ENCODE measurements at places on chromosomes 5 and 9. TPM values are rescaled to one million over a fixed set of nuclear protein-coding genes. Genes with fewer than 3 reads are reported as not detected.

DNA sequence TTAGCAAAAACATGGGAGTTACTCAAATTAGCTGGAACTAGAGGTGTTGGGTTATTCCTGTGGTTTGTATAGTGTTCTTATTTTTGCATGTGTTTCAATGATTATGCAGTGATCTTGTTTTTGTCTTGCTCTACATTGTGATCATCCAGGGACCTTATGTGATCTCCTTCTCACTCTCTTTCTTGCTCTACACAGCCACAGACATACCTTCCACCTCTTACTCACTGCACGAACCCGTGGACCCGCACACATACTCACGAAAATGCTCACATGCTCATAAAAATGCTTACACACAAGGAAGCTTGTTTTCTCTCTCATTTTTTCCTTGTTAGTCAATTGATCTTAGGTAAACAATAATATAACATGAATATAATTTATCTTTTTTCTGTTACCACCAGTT is 187.1 kb downstream of the KDM4C start:
- no peak for DNase-seq

Gene MZB1
- polyA plus RNA-seq: 0.38 TPM

Gene GARIN3
- polyA plus RNA-seq: not detected

Gene NAIF1
- polyA plus RNA-seq: 9.6 TPM

DNA sequence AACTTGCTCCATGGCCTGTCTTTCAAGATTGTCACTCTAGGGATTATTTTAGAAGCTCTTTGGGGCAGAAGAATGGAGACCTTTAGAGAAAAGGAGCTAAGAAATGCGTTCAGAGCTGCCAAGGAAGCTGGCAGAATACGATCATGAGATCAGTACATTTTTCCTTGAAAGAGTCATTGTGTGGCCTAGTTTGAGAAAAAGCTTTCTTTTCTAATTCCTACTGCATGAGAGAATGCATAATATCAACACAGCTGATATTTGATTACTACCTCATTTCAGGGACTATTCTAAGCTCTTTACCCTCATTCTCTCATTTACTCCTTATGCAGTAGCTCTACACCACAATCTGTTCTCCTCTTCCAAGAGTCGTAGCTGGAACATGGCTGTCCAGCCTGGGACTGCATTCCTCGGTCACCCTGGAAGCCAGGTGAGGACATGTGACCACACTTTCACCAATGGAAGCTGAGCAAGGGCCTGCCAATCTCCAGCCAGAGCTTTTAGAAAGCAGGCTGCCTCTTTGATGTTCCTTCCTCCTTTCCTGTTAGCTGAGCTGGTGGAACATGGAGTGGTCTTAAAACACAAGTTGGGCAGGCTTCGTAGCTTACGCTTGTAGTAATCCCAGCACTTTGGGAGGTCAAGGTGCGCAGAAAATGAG is 99.3 kb upstream of the LHFPL2 start:
- no peak for DNase-seq

Gene PLPP7
- polyA plus RNA-seq: 2.5 TPM

Gene FRRS1L
- polyA plus RNA-seq: 2.2 TPM

DNA sequence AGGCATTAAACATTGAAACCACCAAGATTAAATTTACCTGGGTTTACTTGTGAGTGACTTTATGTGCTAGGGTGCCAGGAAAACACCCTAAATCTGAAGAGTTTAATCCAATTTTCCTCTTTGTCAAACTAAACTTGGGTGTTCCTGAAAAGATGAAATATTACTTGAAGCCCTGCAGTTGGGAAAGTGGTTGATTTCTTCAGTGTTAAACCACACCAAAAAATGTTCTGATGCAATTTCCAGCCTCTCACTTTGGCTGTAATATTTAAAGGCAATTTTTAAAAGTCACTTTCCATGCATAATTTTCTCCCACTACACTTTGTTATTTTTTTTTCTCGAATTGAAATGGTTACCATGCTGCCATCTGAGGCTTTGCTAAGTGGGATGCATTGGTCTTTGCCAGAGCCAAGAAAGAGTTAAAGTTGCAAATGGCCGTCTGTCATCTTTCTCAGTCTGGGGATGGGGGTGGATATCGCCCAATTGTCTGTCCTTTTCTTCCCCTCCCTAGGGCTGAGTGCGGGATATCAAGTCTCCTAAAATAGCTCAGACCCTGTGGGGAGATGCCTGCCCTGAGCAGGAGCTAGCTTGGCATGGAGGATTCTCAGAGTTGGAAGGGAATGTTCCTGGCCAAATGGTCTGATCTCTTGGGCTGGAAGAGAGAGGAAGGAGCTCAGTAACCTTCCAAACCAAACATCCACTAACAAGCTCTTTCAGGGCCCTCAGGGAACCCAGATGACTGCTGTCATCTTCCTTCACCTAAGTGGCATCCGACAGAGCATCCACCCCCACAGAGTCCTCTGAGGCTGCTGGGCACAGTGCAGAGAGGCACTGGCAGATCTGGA is 13.6 kb upstream of the SHB start:
- DNase-seq: no peak

DNA sequence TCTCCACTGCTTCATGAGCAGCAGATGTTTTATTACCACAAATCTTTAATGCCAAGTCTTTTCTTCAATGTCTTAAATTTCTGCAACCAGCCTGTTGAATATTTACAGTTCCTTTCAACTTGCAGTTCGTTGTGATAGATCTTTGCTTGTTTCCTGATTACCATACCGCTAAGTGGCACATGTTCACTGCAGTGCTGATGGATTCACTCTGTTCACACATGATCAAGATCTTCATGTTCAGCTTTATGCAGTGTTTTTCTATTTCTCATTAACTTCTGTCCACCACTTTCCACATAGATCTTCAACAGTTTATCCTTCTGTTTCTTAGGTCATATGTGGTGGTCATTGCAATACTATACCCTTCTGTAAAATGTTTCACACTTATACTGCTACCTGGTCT is 280.6 kb downstream of the EPB41L4A start:
- no peak for DNase-seq

DNA sequence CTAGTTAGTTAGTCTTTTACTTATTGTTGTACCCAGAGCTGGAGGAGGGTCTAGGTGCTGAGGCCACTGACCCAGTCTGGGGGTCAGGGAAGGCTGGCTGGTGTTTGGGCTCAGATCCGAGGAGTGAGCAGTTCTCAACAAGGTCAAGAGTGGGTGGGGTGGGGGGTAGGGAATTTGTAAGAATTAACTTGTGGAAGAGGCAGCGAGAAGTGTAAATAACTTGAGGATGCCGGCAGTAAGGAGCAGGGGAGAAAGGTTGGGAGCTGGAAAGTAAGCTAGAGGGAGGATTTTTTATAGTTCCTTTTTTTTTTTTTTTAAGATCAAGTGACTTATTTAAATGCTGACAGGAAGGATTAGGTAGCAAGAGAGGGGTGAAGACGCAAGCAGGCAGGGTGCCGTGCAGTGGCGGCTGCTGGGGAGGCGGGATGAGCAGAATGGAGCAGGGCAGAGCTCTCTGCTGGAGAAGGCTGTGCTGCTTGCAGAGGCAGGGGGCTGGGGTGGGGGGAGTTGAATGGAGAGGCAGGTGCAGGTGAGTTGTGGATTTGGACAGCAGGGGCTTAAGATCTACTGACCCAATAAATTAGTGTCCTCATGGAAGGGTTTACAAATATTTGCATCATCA is 35.3 kb upstream of the SMIM32 start:
- DNase-seq: no peak

Gene CCL28
- 2.1 TPM for polyA plus RNA-seq

Gene TNC
- 406 TPM for polyA plus RNA-seq

GRCh38 chr5:88245893-88246244 is 22.8 kb downstream of the TMEM161B start:
- DNase-seq: no peak

Gene POU5F2
- not detected for polyA plus RNA-seq

DNA sequence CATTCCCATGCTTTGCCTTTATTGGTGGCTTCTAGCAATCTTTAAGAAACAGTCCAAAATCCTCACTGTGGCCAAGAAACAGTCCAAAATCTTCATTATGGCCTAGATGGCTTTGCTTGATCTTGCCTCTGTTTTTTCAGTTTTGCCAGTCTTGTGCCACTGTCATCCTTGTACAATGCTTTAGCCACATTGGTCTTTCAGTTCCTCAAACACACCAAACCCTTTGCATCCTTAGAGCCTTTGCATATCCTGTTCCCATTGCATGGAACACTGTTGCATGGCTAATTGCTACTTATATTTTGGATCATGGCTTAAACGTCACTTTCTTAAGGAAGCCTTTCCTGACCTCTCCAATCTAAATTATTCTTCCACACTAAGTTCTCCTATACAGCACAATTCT is 22.1 kb downstream of the MRRF start:
- DNase-seq: no peak

DNA sequence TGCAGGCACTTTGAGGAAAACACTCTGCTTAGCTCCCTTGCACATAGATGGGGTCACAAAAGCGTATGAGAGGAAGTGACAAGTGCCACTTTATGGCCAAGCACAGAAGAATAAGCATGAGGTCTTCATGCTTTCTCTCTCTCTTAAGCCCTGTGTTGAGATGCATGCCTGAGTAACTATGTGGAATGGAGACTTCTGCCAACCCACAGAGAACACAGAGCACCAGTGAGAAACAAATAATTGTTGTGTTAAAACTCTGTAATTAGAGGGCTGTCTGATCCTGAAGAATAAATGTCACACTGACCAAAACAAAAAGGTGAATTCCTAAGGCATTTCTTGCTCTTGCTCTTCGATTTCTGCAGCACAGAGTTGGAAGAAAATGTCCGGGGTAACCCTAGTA is 488.5 kb downstream of the CTNND2 start:
- DNase-seq: no peak

Gene ARL14EPL
- polyA plus RNA-seq: not detected

Gene IL3
- not detected for polyA plus RNA-seq

Gene FAM163B
- not detected for polyA plus RNA-seq

- peak; percentile 27 for DNase-seq
Measured at GRCh38 chr5:109455598-109456096, 45.9 kb upstream of the PJA2 start.

- DNase-seq: no peak
Measured at GRCh38 chr5:3531320-3531986, 64.2 kb upstream of the IRX1 start.

- no peak for DNase-seq
Measured at GRCh38 chr5:39080597-39081204, 6.5 kb upstream of the RICTOR start.

DNA sequence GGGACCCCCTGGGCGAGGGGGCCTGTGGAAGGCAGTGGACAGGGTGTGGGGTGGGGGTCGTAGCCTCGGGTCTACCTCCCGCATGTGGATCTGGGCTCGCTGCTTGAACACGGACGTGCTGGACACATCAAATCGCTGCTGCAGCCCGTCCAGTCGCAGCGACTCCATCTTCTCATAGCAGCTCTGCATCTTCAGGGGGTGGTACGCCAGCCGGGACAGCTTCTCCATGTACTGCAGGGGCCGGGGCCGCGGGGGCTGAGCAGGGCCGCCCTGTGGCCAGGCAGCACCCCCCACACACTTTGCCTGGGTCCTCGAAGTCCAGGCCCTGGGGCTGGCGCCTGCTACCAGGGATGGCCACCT is 57.6 kb downstream of the LRSAM1 start:
- no peak for DNase-seq

GRCh38 chr5:104452550-104452949 is 890.0 kb upstream of the NUDT12 start:
- DNase-seq: no peak

DNA sequence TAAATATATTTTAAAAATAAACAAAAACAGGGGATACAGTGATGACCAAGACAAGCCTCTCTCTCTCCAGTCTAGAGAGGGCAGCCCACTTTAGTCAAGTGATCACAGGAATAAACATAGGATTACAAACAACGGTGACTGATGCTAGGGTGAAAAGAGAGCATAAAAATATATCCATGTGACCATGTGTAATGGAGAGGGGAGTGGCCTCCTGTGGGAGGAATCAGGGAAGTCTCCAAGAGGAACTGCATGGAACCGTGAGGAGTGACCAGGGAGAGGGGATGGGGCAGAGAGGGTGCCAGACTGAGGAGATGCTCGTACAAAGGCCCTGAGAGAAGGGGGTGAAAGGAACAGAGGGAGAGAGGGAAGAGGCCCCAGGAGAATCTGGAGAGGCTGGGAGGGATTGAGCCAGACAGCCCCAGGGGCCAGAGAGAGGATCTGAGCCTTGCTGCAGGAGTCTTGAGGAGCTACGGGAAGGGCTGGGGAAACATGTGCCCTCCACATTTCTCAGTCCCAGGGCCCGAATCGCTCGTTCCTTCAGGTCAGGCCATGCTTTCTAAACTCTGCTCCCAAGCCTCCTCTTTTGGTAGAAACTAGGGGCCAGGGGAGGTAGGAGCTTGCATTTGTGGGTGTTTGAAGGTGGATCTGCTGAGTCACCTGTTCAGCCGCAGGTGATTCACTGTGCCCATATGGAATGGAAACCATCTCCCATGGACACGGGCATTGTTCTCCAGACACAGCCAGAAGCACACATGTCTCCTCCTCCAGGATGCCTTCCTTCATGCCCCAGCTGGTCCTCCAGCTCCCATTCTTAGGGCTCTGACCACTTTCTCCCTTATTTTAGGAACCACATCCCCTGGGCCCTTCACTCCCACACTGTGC is 63.8 kb downstream of the PAX5 start:
- DNase-seq: no peak

Gene HAND1
- polyA plus RNA-seq: not detected

Gene TAF11L5
- polyA plus RNA-seq: not detected

GRCh38 chr5:181188700-181189362 is 16.2 kb downstream of the TRIM7 start:
- no peak for DNase-seq

DNA sequence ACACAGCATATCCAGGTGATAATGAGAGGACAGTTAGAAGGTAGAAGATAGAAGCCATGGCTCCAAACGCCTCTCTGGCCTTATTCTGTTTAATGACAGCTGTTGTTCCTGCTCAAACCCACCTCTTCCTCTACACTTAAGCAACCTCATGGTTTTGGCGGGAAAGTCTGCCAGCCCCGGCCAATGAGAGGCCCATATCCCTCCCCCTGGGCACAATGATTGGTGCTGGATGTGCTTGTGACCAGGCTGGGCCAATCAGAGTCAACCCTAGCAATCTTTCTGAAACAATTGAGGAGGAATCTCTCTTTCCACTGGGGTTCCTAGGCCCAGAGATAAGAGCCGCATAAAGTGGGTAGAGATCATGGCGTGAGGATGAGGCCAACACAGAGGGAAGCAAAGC is 4.8 kb upstream of the GFI1B start:
- DNase-seq: no peak

Gene KIAA0825
- 4.0 TPM for polyA plus RNA-seq

Gene PHF24
- 0.19 TPM for polyA plus RNA-seq

- DNase-seq: no peak
Measured at GRCh38 chr5:170451747-170452365, 52.0 kb upstream of the KCNIP1 start.

Gene HIGD2A
- polyA plus RNA-seq: 94.5 TPM

All from right renal cortex interstitium (tissue), 3 donors.